ENCODE measurements at places on chromosomes 16 and 17. TPM values are rescaled to one million over a fixed set of nuclear protein-coding genes. Genes with fewer than 3 reads are reported as not detected.

DNA sequence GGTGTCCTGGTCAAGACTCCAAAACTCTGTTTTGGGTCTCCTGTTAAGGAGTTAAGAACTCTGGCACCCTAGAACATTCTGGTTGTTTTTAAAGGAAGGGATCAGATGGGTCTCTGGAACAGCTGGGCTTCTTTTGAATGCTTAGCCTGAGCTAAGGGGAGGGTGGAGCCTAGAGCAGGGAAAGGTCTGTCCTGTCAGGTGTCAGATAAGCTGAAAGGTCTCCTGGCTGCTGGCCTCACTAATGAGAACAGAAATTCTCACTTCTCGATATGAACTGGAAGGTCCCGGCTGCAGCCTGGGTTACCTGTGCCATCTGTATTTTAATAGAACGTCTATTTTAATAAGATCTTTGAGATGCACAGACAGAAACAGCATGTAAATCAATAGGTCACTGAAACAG lies 69.0 kb downstream of the RAP1GAP2 start:
- no peak for DNase-seq

The DYNLRB2 gene
- total RNA-seq = not detected

DNA sequence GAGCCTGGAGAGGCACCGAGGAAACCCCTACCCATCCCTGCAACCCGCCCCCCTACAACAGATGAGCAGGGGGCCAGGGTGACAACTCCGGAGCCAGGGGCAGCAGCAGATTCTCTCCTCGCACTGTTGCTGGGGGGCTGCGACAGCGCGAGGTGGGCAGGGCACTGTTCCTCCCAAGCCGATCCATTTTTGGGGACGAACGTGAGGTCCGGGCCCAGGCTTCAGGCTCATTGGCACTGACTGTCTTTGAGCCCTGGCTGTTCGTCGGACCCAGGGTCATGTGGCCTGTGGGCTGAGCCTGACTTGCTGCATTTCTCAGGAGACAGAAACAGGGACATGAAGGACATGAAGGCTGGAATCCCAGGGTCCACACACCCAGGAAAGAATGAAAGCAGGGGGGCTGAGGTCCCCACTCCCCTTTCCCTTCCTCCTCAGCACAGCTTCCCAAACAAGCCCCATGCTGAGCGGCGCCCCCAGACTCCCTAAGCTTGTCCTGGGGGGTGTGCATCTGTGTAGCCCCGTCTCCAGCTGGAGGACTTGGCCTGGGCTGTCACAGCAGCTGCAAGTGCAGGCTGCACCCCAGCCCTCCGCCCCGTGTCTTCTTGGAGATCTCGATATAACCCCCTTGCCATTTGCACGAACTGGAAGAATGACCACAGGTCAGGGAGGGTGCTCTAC lies 18.7 kb downstream of the CEP295NL start:
- no peak for DNase-seq

GRCh38 chr17:78840530-78840779 lies 159 bp downstream of the USP36 start:
- DNase-seq = no peak

The VTN gene
- total RNA-seq = 0.53 TPM

GRCh38 chr17:33562792-33563191 lies 269.7 kb upstream of the ASIC2 start:
- no peak for DNase-seq

The ABCC6 gene
- total RNA-seq = not detected

- DNase-seq = no peak
Measured at GRCh38 chr17:43315858-43316521, 82.2 kb upstream of the RNU2-1 start.

DNA sequence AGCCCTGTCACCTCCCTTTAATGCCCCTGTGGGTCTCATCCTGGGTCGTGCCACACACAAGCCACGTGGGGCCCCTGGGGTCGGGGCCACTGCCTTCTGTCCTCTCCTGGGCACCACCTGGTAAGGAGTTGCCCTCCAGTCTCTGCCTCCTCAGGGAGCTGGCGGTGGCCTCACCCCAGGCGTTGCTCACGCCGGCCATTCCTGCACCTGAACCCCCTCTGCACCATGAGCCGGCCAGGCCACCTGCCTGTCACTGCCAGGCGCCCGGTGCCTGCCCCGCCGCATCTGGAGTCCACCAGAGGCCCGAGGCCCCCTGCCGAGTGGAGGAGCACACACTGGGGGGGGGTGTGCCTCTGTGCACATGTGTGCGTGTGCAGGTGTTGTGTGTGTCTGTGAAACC lies 10.4 kb downstream of the NHERF2 start:
- DNase-seq = no peak

- no peak for DNase-seq
Measured at GRCh38 chr17:19410875-19411620, at the start of gene RNF112. Gene RNF112, plus strand, starts transcription at chr17:19411232. Its CDS starts 177 bp downstream, at chr17:19411409.

GRCh38 chr17:42053731-42054500 lies 3.5 kb upstream of the C17orf113 start:
- no peak for DNase-seq

DNA sequence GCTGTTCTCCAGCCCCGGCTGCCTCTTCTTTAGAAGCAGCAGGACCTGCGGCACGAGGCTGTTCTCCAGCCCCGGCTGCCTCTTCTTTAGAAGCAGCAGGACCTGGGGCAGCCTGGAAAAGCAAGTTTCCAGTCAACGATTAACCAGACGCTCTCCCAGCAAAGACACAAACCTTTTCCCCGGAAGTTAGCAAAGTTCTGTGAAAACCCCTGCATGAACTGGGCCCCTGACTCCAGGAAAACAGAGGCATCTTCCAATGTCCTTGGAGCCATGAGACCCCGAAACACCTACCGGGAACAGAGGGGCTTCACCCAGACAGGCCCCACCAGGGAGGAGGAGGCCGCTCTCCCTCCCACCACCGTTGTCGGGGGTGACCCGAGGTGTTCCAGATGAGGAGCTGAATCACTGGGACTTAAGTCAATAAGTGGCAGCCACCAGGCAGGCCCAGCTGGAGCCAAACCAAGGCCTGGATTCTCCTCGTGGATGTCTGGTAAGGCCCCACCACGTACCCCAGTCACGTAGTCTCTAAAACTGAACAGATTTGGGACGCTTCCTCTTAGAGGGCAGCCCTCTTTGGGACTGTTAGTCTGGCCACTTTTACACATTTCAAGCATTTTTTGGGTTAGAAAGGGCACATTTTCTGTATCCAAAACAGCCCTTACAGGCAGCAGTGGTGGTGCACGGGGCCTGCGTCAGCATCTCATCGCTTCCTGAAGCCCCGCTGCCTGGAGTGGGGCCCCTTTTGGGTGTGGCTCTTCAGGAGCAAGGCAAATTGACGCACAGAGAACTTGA lies at the start of gene RPH3AL:
RPH3AL (minus strand) TSS at position 387 of the 792 bp plus-strand sequence. CDS start 25,264 bp downstream, outside the sequence.
- no peak for DNase-seq

DNA sequence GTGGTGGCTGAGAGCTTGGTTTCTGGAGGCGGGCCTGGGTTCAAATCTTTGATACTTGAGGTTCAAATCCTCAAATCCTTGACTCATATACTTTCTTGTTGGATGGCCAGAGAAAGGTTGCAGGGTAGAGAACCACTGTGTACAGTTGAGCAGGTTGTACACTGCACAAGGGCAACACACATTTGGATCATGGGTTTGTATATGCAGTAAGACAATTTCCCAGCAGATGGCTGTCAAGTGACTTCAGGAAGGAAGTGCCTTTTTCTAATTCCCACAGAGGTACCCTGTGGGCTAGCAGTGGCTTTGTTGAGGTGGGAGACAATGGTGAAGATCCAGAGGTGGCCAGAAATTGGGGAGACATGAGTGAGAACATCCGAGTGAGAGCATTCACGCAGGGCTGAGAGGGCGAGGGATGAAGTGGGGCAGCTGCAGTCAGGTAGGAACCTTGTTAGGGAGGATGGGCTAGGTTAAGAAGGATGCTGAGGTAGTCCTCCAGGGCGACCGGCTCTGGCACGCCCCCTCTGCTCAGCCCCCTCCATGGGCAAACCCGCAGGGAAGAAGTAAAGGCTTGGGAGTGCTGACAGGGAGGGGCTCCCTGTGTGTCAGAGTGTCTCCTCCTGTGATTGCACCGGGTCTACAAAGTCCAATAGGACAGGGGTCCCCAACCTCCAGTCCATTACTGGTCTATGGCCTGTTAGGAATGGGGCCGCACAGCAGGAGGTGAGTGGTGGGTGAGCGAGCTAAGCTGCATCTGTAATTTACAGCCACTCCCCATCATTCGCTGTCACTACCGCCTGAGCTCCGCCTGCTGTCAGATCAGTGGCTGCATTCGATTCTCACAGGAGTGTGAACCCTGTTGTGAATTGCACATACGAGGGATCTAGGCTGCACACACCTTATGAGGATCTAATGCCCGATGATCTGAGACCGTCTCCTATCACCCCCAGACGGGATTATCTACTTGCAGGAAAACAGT lies 2.7 kb downstream of the C16orf89 start:
- no peak for DNase-seq
